ENCODE measurements at places on chromosomes 1 and 21. TPM values are rescaled to one million over a fixed set of nuclear protein-coding genes. Genes with fewer than 3 reads are reported as not detected.

DNA sequence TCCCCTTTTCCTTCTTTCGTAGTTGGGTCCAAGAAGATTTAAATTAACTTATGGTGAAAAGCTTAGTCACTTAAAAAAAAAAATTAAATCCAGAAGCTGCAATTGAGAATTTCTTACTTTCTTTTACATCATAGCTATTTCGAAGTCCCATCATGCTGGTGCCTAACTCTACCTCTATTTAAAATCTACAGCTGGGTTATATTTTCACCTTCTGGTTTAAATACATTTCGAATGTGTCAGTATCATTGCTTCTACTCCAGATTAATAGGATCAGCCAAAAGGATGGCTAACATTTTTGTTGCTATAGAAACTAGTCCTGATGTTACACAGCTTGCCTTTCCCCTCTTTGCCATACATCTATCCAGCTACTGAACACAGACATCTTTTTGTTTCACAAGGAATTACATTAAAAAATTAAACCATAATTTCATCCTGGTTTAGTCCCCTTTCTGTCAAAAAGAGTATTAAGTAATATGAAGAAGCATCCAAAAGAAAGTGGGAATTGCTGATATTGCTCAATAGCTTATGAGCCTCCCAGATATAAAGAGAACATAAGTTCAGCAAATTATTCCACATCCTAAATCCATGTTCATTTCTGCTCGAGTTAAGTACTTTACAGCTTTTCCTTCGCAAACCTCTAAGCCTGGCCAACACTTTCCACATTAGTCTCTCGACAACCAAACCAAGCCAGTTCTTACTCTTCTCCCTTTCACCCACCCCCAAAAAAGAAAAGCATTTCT, 396.7 kb upstream of the DAB1 start:
- DNase-seq = no peak

C1orf210 gene
- total RNA-seq = not detected

DNA sequence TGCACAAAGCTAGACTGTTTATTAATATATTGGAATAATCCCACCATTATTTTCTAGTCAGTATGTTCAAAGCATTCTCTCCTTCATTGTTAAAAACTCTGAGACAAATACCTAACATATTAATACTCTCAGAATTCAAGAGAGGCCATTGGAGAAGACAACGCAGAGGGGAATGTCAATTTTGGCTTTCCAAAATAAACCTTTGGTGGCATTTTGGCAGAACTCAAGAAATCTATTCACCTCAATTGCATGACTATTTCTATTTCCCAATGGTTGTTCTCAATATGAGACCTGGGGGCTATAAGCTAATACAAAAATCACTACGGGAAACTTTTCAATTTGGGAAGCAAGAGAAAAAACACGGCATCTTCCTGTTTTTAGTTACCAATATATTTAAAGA, 58.5 kb downstream of the RUSC1 start:
- DNase-seq = no peak

- no peak for DNase-seq
Observed at GRCh38 chr1:166915941-166916340, 39.9 kb upstream of the TADA1 start.

GRCh38 chr1:167221126-167221737, 546 bp downstream of the POU2F1 start:
- no peak for DNase-seq

COL16A1 gene
- total RNA-seq = 99.9 TPM

ATP1A2 gene
- total RNA-seq = 0.14 TPM

KLHDC8A gene
- total RNA-seq = not detected

DNA sequence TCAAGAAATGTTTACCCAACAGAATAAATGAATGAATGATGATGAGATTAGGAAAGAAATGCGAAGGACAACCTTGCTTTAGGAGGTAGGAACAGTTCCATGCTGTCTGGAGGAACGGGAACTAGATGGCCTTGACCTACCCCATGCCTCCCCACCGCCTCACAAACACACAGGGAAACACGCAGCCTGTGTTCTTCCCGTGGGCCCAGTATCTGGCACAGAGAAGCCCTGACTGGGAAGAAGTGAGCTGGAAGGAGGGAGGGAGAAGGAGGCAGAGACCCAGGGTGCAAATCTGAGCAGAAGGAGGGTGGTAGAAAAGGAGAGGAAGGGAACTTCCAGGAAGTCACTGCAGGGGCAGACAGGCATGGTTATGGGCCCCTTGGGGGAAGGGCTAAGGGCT, 3.5 kb upstream of the ADORA1 start:
- no peak for DNase-seq

GRCh38 chr1:109816975-109817535, 53.3 kb upstream of the EPS8L3 start:
- DNase-seq = no peak

OR2T33 gene
- total RNA-seq = not detected

DNA sequence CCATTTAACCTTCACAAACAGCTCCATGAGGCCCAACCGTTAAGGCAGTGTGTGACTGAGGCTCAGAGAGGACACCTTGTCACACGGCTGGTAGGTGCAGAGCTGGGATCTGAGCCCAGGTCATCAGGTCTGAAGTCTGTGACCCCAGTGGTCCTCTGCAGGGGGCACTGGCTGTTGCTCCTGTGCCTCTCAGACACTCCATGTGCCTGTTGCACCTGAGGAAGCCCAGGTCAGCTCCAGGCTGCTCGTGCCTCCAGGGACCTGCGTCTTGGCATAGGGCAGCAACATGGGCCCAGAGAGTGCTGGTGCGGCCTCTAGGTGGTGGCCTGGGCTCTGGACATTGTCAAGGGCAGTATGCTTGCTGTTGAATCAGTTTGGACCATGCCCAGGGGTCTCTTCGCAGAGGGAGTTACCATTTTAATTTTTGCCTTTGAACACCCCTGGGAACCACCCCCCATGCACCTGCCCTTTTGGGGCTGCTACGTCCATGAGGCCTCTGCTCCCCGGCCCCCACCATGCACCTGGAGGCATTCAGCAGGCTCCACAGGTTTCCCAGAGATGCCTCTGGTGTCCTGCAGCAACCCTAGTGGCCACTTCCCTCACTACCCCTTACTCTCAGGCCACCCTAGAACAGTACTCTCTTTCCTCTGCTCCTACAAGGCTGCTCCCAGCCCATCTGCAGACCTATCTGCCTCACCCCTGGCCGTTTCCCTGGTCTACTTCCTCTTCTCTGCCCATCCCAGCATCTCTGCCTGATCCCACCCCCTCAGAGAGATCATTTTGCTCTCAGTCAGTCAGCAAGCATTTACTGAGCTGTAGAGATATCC, 25.2 kb upstream of the EPS8L3 start:
- DNase-seq = no peak

C1QA gene
- total RNA-seq = not detected

- DNase-seq = no peak
Observed at GRCh38 chr1:13722808-13723360, 22.9 kb downstream of the PRDM2 start.

GRCh38 chr1:86775395-86775794, 71.0 kb downstream of the SH3GLB1 start:
- no peak for DNase-seq

SH2D1B gene
- total RNA-seq = not detected

Measured in HFFc6 (cell line).